T-helper 17 cell (primary cell): ENCODE measurements at places on chromosomes 2 and 18.

GRCh38 chr2:164761737-164762460 lies 79.7 kb downstream of the COBLL1 start:
- DNase-seq: no peak

DNA sequence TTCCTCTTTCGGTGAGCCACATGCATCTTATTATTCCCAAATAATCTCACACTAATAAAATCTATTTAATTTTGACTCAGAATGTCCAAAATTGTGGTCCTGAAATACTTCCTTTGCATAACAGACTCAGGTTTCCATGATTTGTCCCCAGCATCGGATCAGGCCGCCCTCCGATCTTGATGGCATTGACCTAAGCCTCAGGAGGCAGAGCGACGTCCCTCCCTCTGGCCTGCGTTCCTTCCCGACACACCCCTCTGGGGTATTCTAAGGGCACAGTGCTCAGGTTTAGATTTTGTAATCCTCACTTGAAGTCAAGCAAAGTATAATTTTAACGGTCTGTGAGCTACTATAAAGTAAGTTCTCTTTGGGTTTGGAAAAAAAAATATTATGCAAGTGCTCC lies 857.7 kb downstream of the GALR1 start:
- DNase-seq: no peak

GRCh38 chr18:27950648-27951228 lies 226.2 kb downstream of the CDH2 start:
- no peak for DNase-seq

DNA sequence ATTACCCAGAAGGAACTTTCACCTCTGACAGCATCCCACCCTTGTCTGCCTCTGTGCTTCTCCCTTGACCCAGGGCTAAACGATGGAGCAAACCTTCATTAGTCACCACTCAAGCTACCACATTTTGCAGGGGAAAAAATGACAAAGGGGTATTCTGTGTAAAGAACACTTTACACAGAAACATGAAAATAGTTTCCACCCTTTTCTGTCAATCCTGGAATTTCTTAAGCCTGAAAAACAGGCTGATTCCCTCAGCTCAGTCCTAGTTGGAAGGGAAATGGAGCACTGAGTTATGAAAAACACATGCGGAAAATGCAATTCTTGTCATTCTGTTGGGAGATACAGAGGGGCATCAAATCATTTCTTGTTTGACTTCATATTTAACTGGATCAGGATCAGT lies 175.0 kb upstream of the HNRNPA3 start:
- no peak for DNase-seq

DNA sequence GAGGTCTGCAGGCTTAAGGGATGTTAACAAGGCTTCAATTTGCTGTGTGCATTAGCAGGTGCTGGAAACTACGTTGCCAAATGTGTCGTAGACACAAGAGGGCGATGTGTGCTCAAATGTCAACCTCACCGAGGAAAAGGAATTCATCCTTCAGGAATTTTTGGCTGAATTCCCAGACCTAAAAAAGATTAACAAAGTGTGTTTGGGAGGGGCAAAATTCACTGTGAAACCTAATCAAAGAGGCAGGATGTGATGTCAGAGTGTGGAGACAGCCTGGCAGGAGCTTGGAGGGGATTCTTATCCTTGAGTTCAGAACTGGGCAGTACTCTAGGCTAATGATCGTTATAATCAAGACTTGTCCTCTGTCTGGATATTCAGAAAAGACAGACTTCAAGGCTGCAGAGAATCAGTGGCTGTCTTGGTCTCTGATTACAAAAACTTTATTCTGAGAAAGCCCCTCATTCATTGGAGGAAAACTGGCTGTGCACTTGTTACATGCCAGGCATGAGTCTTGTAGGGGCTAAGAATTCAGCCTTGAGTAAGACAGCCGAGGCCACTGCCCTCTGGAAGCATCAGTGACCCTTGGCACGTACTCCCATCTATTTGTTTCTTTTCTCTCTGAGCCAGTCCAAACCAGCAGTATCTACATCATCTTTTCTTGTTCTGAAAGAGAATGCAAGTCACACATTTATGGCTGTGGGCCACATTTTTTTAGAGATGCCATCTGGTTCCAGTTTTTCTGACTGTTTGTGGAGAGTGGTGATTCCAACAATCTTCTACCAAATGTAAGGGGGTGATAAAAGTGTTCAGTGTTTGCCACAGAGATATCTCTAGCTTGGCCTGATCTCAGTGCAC lies 18.7 kb upstream of the SCYGR1 start:
- DNase-seq: no peak

- DNase-seq: no peak
These were observed 104.5 kb upstream of the TAF1B start for GRCh38 chr2:9738535-9739496.

- no peak for DNase-seq
These were observed 174.0 kb downstream of the MREG start for GRCh38 chr2:215839309-215839708.

GRCh38 chr2:119772767-119773166 lies 13.0 kb downstream of the PTPN4 start:
- no peak for DNase-seq

DNA sequence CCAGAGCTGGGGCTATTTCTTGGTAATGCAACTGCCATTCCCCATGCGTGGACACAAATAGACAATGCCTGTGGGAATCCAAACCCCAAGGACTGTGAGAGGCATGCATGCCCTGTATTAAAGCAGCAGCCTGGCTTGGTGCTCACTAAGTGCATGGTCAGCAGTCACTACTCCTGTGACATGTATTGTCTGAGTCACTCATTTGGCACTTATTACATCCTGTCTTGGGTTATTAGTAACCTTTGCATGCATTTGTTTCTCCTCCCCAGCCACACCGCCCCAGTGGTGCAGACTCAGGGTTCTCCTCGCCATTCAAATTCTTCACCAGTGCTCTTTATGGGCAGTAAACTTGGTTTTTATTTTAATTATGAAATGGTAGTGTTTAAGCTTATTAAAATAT lies 30.2 kb downstream of the PRKCE start:
- no peak for DNase-seq

DNA sequence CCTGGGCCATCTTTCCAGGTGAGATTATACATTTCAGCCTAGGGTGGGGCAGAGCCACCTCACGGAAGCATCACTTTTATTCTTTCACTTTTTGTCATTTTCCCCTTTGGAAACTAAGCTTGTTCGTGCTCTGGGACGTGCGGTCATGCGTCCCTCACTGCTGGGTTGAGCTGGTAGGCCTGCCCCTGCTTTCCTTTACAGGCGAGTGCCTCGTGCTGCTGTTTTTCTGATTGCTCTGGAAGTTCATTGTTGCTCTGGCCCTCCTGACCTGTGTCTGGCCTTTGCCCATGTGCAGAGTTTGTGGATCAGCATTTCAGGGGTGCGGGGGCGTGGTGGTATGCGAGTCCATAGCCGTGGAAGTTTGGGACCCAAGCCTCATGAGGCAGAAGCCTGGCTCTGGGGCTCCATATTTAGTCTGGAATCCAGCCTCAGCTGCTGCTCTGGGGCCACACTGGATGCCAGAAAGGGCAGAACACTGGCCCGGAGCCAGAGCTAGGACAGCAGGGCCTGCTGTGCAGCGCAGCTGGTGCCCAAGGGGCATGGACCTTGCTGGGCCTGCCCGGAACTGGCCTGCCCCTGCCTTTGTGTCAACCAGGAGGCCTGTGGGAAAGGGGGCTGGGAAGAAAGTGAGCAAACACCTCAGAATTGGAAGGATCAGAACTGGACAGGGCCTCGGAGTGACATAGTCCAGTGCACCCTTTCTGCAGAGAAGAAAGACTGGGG lies 51.1 kb downstream of the CTIF start:
- DNase-seq: no peak

- no peak for DNase-seq
These were observed 541.7 kb upstream of the RAB6C start for GRCh38 chr2:129437725-129438124.

- DNase-seq: no peak
These were observed 6.3 kb upstream of the SANBR start for GRCh38 chr2:61059382-61059781.

DNA sequence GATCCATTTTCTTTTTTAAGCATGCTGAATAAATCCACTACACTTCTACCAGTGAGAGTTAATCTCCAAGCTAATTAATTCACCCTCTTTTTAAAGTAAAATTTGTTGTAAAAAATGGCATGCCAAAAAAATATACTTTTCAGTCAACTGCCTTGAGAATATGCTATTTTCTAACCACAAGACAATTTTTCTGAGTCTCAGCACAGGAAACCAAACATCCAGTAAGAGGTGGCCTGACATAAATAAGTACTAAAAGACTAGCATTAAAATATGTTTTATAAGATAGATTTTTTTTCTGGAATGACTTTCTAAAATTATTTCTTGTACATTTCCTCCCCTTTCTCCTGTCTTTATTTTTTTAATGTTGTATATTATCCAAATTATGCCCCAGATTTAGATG lies 2.9 kb downstream of the FBXO36 start:
- no peak for DNase-seq

- DNase-seq: no peak
These were observed 74.1 kb downstream of the OSBPL6 start for GRCh38 chr2:178268435-178268834.

- no peak for DNase-seq
These were observed 50.8 kb upstream of the CWC22 start for GRCh38 chr2:180057706-180058412.

GRCh38 chr2:224570328-224570993 lies 14.7 kb downstream of the CUL3 start:
- no peak for DNase-seq

- DNase-seq: no peak
These were observed 277.7 kb upstream of the FBXO11 start for GRCh38 chr2:48183991-48184390.

GRCh38 chr2:216066230-216066629 lies 15.4 kb downstream of the PECR start:
- no peak for DNase-seq

- DNase-seq: no peak
These were observed 37.0 kb upstream of the CTDP1 start for GRCh38 chr18:79642626-79643025.

GRCh38 chr2:237475704-237476141 lies 11.3 kb upstream of the MLPH start:
- DNase-seq: no peak

DNA sequence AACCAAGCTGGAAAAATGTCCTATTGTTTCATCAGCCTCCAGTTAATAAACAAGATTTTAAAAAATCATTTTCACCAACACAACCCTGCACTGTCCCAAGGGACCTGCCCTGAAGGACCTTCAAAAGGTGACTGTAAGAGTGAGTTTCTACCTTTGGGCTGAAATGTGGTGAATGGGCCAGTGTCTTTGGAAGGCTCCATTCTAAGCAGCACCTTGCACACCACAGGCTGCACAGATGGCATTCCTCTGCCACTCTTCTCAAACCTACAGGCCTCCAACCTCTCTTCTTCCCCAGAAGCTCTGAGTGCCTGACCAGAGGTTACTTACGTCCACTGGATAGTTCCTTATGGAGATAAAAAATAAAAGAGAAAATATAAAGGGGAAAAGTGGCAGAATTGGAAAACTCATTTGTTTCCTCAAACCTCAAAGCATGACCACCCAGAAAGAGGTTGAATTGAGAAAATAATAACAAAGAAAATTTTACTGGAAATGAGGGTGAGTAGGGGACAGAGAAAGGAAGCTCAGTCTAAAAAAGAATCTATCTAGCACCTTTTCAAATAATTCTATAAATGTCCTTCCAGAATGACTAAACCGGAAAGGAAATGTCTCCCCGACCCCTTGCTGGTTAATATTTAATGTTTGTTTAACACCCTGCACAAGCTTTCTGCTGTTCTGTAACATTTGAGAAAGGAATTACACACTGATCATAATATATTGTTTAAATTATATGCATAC lies 175.7 kb downstream of the METTL4 start:
- no peak for DNase-seq

DNA sequence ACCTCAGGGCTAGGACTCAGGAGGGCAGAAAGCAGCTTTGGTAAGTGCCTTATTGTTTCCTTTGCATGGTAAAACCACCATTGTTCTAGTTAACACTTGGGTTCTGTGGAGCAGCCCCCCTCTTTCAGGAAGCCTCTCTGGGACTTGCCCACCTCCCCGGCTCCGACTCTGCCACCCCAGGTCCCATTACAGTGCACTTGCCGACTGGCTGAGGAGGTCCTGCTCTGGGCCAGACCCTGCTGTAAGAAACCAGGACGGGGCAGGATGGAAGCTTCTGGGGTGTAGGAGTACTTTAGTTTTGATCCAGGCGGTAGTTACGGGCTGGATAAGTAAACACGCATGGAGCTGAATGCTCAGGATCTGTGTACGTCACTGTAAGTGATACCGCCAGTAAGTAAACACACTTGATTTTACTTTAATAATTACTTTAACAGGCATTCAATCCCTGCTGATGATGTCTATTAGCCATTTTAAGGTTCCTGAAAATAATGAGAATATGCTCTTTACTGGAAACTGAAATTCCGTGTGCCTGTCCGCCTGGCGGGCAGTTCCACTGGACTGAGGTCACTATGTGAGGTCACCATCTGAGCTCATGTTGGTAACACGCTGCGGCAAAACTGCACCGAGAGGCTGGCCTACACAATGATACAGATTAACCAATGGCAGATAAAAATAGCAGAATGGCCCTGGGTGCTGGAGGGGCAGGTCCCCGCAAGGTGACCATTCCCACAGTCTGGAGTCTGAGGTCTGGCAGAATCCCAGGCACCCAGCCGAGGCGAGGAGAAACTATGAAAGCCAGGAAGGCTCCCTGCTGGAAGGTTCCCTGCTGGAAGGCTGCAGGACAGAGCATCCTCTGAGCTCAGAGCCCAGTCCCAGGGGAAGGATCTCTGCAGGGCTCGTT lies 25.2 kb downstream of the HS1BP3 start:
- peak; percentile 4 for DNase-seq

GRCh38 chr2:53969968-53970723 lies 647 bp downstream of the PSME4 start:
- DNase-seq: peak; percentile 8
